ENCODE measurements at places on chromosomes 2 and 18.

DNA sequence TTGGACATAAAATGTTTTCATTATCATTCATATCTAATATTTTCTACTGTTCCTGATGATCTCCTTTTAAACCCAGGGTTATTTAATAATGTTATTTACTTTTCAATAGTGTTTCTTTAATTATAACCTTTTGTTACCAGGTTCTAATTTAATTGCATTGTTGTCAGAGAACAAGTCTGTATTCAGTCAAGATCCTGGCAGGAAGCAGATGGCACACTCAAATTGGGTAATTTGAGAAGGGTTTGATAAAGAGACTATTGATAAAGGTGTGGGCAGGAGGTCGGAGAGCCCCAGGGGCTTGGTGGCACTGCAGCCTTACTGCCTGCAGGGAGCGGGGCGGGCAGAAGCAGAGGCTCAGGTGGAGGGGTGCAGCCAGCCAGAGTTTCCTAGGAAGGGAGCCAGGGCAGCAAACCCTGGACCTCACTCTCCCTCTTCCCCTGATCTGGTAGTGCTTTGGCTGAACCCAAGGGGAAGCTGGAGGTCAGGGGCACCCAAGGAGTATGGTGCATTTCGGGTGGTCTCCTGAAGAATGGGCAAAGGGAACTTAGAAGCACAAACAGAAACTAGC, 2.3 kb upstream of the KIF1A start:
- DNase-seq: no peak

DNA sequence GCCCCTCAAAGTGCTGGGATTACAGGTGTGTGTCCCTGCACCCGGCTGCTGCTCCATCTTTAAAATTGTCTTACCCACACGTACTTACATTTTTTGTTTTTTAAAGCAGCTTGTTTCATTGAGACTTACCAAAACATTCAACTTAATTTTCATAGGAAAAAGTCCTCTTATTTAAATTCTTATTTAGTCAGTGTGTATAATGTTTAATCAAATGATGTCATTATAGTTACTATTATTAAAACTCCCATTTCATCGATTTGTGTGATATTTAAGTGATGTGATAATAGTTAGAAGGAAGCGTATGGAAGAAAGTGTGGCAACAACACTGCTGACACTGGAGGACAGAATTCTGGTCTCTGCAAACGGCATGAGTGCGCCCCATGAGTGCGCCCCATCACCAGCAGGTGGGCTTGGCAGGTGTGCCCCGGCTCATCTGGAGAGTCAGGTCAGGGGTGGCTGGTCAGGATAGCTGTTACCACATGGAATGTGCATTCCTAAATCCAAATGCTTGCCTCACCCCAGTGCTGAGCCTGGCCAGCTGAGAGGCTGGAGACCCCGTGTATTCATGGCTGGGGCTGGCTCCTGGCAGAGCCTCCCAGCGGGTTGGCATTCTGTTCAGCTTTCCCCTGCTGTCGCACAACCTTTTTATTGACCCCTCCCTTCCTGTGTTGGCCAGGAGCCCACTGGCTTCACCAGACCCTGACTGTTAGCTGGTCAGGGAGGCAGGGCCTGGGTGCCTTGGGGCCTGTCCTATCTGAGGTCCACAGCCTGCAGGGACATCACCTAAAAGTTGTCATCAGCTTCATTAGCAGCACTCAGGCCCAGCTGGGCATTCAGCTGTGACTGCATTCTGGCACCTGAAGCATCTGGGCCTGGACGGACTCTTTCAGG, 79.7 kb downstream of the AGAP1 start:
- no peak for DNase-seq

DNA sequence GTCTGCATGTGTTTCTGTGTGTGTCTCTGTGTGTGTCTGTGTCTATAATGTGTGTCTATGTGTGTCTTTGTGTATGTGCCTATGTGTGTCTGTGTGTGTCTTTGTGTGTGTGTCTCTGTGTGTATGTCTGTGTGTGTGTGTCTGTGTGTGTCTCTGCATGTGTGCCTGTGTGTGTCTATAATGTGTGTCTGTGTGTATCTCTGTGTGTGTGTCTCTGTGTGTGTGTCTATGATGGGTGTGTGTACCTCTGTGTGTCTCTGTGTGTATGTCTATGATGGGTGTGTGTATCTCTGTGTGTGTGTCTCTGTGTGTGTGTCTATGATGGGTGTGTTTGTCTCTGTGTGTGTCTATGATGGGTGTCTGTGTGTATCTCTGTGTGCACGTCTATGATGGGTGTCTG, 126.2 kb upstream of the GPC1 start:
- no peak for DNase-seq

GRCh38 chr18:75422341-75422910, 5.1 kb downstream of the SMIM21 start:
- no peak for DNase-seq

DNA sequence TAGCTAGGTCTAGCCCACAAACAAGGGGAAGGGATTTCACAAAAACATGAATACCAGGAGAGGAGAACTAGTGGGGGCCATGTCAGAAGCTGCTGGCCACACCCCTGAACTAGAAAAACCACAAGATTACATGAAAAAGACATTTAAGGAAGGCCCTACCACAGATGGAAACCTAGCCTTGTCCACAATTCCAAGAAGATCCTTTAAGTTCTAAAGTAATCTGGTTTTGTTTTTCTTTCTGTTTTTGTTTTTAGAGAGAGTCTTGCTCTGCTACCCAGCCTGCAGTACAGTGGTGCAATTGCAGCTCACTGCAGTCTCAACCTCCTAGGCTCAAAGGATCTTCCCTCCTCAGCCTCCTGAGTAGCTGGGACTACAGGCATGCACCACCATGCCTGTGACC, 34.2 kb upstream of the CAB39 start:
- DNase-seq: no peak

DNA sequence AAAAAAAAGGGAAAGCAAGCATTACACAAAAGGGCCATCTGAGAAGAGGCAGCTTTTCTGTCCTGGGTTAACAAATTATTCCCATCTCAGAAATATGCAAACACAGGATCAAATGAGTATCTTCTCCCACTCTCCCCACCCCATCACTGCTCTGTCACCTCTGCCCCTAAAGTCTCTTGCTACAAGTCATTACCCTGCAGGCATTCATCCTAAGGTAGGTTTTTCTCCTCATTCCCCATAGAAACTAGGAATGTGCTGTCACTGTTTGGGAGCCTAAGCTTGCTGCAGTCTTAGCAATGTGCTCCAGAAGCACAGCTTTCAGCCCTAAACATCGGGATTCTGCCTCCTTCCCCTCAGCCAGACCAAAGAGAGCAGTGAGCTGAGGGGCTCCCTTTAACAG, 3.6 kb downstream of the LRRTM1 start:
- DNase-seq: no peak

DNA sequence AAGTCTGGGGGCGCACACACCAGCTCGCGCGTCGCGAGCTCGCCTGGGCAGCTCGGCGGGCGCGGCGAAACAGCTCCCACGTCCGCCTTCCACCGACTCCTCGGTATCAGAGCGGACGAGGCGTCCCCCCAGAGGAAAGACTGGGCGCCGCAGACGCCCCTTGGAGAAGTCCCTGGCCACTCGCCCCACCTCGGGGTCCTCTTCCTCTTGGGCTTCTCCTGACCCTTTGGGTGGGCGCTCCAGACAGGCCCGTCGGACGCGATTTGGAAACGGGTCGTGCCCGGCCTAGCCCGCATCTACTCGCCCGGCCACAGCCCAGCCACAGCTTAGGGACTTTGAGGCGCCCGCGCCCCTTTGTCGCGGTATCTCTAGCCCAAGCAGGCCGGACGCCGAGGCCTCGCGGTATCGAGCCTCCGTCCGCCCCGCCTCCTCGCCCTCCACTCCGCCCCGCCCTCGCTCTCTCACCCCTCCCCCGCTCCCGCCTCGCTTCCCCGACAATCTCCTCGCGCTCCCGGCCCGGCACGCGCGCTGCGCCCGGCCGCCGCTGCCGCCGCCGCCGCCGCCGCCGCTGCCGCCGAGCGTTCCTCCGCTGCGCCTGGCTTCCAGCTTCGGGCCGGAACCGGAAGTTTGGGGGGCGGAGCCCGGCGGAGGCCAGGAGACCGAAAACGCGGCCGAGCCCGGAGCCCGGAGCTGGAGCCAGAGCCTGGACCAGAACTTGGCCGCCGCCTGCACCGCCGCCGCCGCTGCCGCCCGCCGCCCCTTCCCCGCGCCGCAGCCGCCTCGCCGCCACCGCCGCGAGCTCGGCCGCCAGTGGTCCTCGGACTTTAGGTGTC, 749 bp upstream of the ACVR2A start:
- DNase-seq: peak; percentile 87

DNA sequence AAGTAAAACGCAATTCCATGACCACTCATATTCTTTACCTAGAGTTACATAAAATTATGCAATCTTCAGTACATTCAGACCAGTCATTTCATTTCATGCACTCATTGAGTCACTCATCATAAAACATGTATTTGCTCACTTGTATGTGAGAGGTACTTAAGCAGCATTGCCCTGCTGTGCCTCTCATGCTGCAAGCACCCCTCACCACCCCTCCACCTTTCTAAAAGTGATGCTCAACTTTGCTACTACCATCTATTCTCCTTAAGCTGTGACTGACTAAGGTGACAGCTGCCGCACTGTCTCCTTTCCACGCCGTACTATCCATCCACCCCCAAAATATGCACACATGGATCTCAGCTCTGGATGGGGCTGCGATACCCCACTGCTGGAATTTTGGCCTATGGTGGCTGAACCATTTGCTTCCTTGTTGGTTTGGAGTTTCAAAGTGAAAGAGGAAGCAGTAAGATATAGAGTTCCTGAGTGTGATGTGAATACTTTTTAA, 7.2 kb downstream of the ARHGAP25 start:
- no peak for DNase-seq

DNA sequence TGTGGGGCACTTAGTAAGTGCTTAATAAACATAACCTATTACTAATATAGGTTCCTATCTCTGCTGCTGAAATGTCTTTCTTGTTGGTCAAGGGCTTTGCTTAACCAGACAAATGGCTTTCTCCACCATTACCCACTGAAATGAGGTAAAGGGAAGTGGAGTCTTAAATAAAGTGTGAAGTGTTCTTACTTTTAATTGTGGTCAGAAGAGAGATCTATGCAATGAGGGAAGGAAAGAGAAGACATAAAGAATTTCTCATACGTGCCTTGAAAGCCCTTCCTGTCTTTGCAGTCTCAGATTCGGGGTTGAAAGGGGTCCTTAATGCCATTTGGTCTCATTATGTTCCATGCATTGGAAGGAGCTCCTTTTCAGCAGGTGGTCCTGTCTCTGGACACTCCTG, 6.9 kb upstream of the CXCR4 start:
- no peak for DNase-seq

DNA sequence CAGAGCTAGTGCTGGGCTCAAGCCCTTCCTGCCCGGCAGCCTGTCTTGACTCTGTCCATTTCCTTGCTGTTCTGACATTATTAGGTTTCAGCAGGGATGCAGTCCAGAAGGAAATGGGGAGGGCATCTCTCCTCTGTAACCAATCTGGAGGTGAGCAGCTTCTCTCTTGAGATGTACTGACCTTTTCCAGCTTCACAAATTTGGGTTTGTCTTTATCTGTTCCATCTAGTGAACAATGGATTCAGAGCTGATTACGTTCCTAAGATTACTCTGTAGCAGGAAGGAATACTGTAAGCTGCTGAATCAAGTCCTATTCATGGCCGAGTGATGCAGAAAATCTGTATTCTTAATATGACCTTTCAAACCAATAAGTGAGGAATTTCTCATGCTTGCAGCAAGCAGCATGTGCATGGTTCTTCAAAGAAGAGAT, 11.0 kb downstream of the PLA2R1 start:
- DNase-seq: no peak

DNA sequence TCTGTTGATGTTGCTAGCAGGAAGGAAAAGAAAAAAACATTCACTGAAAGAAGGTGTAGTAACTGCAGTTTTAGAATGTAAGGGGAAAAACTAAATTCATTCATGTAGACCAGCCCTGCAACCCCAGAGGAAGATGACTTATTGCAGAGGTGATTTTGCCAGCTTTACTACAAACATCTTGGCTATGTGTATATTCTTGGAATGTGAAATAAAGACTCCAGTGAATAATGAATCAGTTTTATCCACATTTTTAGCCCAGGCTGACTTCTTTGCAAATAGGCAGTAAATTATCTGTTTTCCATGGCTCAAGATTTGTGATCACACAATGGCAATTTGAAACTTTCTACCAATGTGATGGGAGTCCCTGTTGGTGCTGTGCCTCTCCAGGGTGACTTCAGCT, 206.1 kb upstream of the SETBP1 start:
- no peak for DNase-seq

- DNase-seq: no peak
Measured at GRCh38 chr2:136319237-136319636, 201.3 kb upstream of the CXCR4 start.

All from Ammon's horn (tissue), 1 donor.